ENCODE measurements at places on chromosomes 4 and X.

DNA sequence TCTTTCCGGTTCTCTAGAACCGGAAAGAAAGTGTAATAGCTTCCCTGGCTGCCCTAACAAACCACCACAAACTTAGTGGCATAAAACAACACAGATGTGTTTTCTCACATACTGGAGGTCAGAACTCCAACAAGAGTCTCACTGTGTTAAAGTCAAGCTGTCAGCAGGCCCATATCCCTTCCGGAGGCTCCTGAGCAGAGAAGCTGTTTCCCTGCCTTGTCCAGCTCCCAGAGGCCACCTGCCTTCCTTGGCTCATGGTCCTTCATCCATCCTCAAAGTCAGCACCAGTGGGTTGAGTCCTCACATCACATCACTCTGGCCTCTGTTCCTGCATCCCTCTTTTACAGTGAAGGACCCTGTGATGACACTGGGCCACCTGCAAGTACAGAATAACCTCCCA lies 49.8 kb upstream of the HMX1 start:
- DNase-seq, result no peak

GRCh38 chr4:107793996-107794395 lies 30.7 kb upstream of the SGMS2 start:
- no peak for DNase-seq

DNA sequence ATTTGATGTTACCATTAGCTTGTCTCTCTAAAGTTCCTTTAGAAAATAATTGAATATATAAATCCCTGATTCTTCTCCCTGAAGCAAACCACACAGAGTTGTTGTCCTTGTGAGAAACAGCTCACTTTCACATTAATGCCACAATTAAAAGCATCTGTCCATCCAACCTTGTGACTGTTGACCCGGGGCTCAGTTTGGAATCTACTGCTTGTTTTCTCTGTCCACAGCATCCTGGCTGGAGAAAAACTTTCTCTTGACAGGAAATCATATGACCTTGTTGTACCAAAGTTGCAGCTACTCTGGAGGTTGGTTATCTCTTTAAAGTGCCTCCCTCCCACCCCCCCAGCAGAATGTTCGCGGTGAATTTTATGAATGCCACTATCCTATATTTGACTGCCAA lies 3.1 kb downstream of the PRKG2 start:
- no peak for DNase-seq

GRCh38 chr4:29175291-29175690 lies 1544.9 kb upstream of the PCDH7 start:
- no peak for DNase-seq

DNA sequence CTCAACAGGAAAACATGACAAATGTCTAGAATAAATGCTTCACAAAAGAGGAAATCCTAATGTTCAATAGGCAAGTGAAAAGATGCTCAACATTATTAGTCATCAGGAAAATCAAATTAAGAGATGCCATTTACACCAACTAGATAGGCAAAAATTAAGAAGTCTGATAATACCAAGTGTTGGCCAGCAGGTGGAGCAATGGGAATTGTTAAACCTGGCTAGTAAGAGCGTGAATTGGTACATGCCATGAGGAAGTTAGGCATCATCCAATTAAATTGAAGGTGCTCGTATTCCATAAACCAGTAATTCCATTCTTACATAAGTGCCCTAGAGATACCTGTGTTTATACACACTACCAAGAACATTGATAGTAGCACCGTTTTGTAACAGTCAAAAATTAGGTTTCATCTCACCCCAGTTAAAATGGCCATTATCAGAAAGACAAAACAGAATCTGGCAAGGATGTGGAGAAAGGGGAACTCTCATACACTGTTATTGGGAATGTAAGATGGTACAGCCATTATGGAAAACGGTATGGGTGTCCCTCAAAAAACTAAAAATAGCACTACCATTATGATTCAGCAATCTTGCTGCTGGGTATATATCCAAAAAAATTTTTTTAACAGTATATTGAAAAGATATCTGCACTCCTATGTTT lies 14.0 kb upstream of the ZCCHC18 start:
- DNase-seq, result peak; percentile 78

GRCh38 chr4:2388429-2389182 lies 29.8 kb downstream of the ZFYVE28 start:
- no peak for DNase-seq

- no peak for DNase-seq
These were observed 86.9 kb upstream of the NEIL3 start for GRCh38 chr4:177222781-177223180.

DNA sequence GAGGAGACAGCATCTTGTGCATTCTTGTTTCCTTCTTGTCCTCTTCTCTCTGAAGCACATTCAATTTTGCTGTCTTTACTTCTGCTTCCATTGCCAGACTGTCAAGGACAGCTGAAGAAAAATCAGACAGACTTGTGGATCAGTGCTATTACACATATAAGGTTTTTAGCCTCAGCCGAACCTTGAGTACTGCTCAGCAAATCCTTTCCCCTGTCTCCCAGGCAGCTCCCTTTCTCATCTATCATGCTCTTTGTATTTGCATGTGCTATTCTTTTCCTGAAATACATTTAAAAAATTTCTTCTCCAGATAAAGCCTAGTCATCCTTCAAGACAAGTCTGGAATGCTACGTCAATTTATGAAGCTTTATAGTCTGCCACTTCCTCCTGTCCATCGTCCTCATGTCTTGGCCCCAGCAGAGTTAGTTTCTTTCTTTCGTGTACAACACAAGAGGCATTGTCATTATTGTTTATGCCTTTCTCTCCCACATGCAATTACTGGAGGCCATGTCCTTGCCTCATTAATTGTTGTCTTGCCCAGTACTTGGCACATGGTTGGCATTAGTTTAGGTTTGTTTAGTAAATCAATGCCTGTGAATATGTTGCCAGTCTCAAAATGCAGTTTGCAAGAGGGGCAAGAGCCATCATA lies 45.1 kb downstream of the ADGRL3 start:
- no peak for DNase-seq

DNA sequence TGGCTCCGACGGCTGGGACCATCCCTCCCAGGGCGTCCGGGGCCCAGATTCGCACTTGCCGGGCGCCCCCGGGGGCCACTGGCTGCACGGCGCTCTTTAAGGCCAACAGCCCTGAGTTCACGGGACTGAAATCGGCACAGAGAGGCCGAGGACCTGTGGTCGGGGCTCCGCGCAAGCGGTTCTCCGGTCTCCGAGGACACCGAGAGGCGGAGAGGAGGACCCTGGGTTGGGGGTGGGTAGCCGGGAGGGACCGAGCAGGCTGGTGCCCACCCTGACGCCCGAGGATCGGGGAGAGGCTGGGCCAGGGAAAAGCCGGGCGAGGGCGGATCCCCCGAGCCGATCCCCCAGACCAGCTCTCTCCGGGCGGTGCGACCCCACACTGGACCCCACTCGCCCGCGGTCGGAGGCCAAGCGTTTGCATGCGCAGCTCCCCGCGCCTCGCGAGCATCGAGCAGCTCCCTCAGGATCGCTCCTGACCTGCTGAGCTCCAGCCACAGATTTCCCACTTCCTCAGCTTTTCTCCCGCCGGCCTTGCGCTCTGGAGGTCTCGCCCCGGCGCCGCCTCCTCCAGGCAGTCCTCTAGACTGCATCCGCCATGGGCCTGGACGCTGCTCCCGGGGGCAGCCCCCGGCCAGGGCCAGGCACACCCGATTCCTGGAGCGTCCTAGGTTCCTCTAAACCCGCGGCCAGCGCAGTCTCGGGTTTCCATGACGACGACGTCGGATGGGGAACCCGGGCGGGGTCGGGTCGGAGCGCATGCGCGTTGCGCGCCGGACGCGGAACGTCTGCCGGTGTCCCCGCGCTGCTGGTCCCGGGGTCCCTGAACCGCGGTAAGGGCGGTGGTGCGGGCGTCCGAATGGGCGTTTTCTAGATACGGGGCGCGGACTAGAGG lies 17.6 kb upstream of the NAT8L start:
- peak; percentile 86 for DNase-seq

DNA sequence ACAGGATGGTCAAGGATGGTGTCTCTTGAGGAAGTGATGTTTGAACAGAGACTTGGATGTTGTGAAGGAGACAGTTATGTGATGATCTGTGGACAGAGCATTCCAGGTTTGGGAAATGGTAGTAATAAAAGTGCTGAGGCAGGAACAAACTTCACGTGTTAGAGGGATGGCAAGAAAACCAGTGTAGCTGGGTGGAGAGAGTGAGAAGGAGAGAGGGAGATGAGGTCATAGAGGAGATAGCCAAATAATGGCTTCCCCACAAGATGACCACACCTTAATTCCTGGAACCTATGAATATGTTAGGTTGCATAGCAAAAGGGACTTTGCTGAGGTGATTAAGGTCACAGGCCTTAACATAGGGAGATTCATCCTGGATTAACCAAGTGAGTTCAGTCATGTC lies 75.6 kb upstream of the GPR50 start:
- DNase-seq, result no peak

- no peak for DNase-seq
These were observed 117.6 kb downstream of the STK32B start for GRCh38 chr4:5168891-5169290.

DNA sequence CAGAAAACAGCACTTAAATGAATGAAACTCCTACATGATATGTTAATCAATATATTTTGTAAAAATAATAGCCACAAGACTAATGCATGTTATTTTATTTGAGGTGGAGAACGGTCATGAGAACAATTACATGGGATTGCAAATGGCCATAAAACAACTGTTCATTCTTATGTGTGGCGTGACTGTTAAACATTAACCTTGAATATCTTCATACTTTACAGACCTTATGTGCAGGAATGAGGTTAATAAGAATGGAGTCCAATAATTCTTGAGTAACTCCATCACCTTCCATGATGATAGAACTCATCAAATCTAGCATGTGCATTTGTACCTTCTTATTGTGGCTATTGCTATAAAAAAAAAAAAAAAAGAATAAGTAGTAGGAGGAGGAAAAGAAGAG lies 55.3 kb downstream of the PDS5A start:
- DNase-seq, result no peak

Measured in KBM-7 (cell line).